Stimulated activated CD8-positive, alpha-beta memory T cell treated with anti-CD3 and anti-CD28 coated beads, Interleukin-4, amount 100 ng/mL, for 4 hours (primary cell): ENCODE measurements at places on chromosomes 11 and 22.

DNA sequence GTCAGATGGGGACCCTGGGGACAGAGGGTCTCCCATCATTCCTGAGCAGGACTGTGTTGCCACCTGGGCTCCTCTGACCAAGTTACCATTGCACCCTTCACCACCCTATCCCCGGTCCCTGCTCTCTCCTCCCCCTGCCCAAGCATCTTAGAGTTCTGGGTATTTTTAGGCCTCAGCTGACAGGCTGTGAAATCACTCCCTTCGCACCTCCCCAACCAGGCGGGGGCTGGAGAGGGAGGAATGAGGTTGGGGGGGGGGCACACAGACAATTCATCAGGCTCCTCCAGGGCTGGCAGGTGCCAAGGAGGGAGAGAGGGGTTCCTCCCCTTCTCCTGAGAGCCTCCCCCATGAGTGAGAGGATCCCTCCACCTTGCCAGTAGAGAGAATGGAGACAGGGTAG is 9.0 kb downstream of the SYT7 start:
- DNase-seq: no peak

DNA sequence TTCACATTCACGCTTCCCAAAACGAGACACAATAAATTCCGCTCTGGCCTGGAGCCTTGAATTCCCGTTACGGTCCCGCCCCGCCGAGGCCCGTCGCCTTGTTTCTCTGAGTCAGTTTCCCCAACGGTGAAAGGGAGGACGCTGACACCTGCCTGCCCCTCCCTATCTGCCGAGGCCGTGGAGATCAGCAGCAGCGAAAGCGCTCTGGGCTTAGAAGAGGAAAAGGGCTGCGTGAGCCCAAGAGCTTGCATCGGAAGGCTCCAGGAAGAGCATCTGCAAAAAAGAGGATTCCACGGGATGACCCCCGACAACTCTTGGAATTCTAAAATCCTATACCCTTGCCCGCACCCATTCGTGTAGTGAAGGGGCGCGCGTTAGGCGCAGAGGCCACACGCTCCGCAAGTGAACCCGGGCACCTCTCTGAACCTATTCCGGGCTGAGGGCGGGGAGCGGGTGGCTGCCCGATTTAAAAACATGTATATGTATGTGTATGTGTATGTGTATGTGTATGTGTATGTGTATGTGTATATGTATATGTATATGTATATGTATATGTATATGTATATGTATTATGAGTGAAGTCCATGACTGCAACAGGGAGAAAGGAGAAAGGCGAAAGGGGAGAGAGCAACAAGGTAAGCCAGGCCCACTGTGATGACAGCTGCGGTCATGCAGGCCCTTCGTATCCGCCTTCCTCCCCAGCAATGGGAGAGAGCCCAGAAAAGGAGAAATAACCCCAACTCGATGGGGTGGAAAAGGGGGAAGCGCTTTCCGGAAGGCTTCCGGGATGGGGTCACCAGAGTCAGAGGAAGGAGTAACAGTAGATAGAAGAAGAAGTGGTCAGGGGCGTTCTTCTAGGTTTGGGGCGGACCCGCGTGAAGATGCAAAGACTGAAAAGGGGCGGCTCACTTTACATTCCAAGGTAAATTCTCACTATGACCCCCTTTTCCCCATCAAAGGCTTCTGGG is 948 bp upstream of the MRTFA start:
- DNase-seq: peak; percentile 12

DNA sequence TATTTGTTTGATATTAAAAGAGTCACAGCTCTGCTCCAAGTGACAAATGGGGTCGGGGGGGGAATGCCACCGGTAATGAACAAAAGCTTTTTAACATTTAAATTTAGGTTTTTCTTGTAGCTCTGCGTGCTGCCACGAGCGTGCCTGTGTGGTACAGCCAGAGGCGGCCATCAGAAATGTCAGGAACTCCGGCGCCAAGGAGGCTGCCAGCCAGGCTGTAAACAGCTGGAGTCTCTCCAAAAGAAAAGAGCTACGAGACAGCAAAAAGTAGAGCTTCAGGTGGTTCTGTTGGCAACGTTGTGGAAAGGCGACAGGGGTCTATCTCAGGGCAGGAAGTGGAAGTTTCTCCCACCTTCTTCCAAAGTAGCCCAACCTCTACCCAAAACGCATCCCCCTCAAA is 532.8 kb downstream of the OPCML start:
- no peak for DNase-seq

- no peak for DNase-seq
Observed at GRCh38 chr11:120135838-120136237, 2.1 kb downstream of the TRIM29 start.

DNA sequence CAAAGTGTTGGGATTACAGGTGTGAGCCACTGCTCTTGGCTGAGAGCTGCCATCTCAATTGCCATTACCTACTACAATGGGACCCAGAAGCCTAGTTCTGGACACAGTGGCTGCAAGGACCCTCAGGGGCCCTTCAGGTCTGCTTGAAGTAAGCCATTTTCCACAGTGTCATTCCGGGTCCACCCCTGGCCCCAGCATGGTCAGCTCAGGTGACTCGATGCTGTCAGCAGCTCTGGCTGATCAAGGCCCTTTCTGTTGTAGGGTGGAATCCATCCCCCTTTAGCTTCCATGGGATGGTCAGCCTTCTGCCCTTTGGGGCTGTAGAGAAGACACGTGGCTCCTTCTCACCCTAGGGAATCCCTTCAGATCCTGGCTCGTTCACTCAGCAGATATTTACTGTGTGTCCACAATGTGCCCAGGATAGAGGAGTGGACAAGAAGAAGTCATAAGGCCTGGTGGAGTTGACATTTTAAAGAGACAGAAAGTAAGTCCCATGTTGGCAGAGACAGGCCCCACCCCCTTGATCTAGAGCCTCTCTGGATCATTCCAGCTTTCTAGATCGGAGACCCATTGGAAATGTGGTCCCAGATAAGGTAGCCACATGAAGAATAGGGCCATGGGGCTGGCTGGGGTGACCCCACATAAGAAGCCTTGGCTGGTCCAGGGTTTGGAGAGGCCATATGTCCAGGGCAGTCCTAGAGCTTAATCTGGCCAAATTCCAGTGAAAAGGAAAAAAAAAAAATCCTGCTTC is 15.1 kb upstream of the KAT5 start:
- DNase-seq: no peak

GRCh38 chr11:12382451-12382850 is 5.1 kb downstream of the PARVA start:
- no peak for DNase-seq

DNA sequence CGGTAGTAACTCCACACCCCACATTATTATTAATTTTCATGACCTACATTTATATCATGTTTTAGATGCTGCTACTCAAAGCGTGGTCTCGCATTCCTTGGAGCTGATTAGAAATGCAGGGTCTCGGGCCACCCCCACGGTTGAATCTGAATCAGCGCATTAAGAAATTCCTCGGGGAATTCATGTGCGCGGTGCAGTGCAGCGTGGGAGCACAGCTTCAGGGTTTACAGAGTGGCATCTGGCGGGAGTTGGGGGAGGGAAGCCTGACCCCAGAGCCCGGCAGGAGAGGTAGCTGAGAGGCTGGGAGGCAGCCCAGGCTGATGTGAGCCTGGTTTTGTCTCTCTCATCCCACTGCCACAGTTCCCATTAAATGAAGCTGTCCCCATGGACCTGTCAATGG is 48.1 kb upstream of the DAGLA start:
- no peak for DNase-seq

DNA sequence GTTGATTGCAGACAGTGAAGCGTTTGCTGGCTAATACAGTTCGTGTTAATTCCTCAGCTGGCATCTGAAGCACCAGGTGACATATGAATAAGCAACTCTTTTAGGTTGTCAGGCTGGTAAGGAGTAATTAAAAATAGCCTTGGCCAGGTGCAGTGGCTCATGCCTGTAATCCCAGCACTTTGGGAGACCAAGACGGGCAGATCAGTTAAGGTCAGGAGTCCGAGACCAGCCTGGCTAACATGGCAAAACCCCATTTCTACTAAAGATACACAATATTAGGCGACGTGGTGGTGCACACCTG is 74.9 kb downstream of the CECR2 start:
- no peak for DNase-seq

GRCh38 chr11:118975771-118976709 is 4.5 kb downstream of the FOXR1 start:
- DNase-seq: no peak

DNA sequence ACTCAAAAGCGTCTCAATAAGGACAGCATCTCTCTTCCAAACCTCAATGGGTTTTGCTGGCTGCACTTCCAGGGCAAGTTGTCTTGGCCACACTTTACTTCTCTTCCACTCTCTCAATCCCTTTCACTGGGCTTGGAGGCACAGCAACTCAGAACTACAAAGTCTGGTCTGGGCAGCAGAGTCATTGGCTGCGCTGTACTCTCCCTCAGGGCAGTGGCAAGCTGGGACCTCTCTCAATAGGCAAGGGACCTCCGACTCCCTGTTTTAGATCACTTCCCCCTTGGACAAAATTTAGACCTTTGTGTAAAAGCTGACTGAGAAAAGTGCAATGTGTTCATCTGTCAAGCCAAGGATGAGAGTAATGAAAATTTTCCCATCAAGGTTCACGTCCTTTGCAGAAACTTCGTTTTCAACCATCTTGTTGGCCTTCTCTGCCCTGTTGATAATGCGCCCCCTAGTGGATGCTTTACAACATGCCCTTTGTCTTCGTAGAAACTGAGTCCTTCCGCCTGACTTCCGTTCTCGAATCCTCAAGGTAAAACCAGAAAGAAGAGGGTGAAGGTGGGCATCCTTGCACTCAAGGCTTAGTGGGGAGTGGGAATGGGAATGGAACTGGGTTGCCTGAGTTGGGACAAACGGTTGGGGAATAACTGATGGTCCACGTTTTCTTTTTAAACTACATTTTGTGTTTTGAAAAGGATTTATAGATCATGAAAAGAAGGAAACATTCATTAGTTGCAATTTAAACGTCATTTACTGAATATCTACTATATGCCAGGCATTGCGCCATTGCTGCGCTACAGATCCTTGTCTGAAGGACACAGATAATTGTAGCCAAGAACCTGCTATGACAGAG is 99.1 kb downstream of the CD44 start:
- peak; percentile 18 for DNase-seq

DNA sequence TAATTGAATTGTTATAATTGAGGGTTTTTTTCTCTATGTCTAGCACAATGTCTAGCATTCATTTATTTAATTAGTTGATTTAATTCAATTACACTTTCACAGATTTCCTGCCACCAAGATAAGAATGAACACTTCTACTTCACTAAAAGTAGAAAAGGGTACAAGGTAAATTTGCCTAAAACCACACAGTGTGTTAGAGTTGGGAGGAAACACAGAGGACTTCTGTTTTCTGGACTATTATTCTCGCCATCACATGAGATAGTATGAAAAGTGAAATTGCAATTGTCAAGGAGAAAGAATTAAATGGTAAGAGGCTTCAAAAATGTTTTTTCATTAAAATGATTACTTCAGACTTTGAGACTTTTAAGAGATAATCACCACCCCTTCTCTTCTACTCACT is 109.5 kb downstream of the ETS1 start:
- no peak for DNase-seq

DNA sequence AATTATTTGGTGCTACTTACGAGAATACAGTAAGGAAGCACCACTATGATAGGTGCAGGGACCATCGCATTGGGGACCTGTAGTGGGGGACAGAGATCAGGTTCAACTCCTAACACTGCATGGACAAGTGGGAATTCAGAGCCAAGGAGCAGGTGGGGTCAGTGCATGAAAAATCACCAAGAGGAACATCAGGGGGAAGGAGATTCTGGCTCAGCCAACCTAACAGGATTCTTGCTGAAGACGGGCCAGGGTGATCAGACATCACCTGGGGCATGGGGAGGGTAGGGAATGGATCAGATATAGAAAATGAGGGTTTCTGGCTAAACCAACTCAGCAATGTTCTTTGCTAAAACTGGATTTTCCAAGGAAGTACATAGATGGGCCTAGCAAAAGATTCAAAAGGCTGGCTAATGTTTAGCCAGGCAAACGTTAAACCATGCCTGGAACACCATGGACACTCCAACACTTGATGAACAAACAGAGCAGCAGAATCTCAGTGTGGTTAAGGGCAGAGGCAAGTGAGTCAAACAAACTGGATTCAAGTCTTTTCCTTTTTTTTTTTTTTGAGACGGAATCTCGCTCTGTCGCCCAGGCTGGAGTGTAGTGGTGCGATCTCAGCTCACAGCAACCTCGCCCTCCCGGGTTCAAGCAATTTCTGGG is 70.0 kb downstream of the MICAL3 start:
- DNase-seq: no peak

DNA sequence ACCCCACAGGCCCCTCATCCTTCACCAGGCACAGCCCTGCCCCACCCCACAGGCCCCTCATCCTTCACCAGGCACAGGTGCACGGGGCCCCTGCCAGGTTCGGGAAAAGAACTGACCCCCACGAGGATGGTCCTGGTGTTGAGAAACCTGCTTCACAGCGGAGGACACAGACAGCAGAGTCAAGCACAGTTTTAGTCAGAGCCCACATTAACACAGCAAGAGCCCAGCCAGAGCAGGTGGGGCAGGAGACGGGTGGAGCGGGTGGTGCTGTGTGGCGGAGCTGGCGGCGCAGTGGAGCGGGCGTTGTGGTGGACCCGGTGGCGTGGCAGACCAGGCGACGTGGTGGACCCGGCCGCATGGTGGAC is 1085.5 kb downstream of the BRD1 start:
- no peak for DNase-seq

DNA sequence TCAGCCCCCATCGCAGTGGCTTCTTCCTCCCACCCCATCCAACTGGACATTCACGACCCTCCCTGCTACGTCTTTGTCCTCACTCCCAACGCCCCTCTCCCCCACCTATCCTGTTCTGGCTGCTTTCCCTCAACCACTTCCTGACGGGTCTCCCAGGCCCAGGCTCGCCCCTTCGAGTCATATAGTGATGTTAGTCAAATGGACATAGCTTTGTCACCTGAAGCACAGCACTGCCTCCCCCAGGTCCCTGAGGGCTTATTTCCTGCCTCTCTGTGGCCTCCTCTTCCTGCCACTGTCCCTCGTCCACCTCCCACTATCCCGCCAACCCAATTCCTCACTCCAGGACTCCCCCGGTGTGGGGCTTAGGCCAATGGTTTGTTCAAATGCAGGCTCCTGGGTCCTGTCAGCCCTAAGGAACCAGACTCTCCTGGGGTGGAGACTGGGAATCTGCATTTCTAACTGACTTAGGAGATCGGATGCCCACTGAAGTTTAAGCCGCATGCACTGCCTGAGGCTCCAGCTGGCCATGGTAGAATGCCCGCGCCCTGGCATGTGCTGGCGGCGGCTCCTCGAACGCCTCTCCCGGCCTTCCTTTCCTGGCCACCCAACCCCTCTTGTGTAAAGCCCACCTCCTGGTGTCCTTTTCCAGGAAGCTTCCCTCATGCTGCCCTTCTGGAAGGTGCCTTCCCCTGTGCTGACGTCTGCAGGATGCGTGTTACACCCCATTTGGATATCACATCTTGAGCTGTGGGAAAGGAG is 18.3 kb downstream of the SUN2 start:
- no peak for DNase-seq

DNA sequence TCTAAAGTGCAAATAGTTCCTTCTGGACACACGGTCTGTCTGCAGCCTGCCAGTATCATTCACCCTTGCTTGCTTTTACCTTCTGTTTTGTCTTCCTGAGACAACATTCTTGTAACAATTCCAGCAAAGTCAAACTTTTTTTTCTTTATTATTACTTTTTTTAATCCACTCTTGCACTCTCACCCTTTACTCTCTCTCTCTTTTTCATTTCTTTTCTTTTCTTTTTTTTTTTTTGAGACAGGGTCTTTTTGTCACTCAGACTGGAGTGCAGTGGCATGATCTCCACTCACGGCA is 53.7 kb downstream of the MCHR1 start:
- no peak for DNase-seq
